Nucleus accumbens (tissue), 56 donors: ENCODE measurements at places on chromosomes 1 and 21.

DNA sequence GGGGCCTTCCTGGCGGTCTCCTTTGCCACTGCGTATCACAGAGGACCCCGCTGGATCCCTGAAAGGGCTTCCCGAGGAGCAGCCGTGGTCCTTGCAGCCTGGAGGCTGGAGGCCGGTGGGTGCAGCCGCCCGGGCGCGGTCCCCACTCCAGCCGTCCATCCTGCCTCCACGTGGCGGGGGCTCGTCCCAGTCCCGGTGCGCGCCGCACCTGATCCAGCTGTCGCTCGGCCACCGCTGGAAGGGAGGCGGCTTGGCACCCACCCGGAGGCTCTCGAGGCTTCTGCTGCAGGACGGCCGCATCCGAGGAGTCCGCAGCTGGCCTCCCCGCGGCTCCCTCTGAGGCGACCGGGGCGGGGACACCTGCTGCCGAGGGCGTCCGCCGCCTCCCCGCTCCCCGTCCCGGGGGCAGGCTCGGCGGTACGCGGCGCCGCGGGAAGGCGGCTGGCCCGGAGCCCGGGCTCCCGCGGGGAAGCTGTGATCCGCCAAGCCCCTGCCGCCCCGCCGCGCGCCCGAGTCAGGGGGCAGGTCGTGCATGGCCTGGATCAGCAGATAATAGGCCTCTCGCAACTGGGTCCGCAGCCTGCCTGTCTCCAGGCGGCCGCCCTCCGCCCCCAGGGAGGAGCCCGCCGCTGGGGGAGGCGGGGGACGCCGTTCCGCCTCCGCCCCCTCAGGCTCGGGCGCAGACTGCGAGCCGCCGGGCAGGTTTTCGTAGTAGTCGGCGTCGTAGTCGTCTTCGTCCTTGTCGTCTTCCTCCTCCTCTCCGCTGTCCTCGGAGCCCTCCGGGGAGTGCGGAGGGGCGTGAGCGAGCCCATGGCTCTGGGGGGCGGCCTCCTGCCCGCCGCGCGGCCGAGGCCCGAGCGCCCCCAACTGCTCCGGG is at the start of gene SYDE2:
SYDE2 (minus strand) TSS at position 554 of the 877 bp plus-strand sequence; CDS start at position 534, 20 bp downstream.
- no peak for DNase-seq

- no peak for DNase-seq
These were observed 17.7 kb upstream of the ADGRB2 start for GRCh38 chr1:31781756-31782371.

GRCh38 chr1:93681101-93681988 is at the start of gene BCAR3:
Gene BCAR3, minus strand, starts transcription at chr1:93681837. Its CDS starts 6,907 bp downstream, at chr1:93674930.
- no peak for DNase-seq

- DNase-seq: no peak
These were observed 118.7 kb downstream of the ZNF281 start for GRCh38 chr1:200291106-200291505.

DNA sequence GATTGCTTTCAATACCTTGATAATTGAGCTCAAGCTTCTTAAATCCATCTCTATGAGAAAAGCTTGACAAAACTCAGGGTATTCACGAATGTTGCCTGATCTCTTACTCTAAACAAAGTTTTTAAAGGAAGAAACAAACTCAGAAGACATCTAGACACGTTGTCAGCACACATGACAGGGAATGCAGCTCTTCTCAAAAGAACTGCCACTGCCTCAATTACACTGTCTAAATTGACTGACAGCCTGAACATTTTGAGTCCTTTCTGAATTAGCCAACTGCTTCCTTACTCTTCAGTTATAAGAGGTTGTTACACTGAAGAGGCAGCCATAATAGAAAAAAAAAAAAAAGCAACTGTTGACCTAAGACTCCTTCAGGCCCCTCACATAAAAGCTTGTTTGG is 1646.7 kb upstream of the B3GALT2 start:
- no peak for DNase-seq

- peak; percentile 84 for DNase-seq
These were observed 896 bp upstream of the DUSP10 start for GRCh38 chr1:221742555-221743415.

DNA sequence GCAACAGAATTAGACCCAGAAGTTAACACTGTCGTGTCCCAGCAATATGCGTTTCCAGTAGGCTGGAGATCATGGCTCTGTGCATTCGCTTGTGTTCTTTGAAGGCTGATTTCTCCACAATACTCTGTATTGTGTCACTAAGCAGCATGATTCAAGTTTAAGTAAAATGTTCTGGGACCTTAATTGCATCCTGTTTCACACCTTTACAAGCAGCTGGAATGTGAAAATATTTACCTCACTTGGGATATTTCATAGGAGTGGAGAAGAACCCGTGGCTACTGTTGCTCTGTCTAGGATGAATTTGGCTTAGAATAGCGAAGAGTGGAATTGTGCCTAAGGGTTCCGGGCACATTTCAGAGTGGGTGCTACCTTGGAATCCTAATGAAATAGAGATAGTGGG is 6.3 kb downstream of the PTGFRN start:
- no peak for DNase-seq

- DNase-seq: no peak
These were observed 2.0 kb downstream of the C1orf232 start for GRCh38 chr1:26166719-26167281.

DNA sequence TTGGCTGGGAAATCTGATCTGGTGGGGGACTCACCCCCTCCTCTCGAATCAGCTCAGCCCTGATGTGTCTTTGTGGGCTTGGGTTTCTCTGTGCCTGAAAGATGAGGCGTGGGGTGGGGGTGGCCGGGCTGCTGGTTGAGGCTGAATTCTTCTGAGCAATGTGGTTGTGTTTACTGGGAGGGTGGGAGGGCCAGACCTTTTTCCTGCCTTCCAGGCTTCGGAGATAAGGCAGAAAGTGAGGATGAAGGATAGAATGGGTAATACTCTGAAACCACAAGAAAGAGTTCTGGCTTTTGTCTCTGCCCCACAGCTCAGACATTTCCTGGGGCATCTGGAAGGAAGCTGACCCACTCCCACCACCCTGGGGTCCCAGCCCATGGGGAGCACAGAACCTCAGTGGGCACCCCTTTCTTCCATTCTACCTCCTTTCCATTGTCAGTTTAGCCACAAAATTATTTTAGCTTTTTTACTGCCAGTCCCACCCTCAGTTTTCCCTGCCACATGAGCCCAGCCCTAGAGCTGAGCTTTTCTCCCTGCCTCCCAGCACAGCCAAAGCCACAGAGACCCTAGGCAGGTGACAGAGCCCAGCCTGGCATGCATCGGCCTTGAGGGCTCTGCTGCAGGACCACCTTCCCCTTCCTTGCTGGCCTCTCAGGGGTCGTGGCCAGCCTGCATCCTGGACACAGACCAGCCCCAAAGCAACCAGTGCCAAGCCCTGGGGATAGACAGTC is 11.2 kb downstream of the ALX3 start:
- no peak for DNase-seq

- DNase-seq: no peak
These were observed 3.8 kb downstream of the EFNA3 start for GRCh38 chr1:155082301-155083051.

DNA sequence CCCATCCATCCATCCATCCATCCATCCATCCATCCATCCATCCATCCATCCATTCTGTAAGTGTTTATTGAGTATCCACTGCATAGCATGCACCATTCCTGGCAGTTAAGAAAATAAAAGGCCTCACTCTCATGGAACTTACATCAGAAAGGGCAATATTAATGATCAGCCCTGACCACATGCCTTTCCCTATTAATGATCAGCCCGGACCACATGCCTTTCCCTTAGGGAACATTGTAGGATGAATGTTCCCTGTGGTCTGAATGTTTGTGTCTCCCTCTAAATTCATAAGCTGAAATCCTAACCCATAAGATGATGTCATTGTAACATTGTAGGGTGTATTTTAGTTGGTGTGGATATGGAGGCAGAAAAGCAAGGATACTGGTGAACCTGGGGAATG is 365.8 kb downstream of the KIF26B start:
- DNase-seq: no peak

- DNase-seq: no peak
These were observed 500.6 kb downstream of the DISC1 start for GRCh38 chr1:232127190-232127589.

GRCh38 chr1:223077247-223077833 is 65.7 kb downstream of the TLR5 start:
- no peak for DNase-seq

- DNase-seq: no peak
These were observed 60.7 kb downstream of the FAAP20 start for GRCh38 chr1:2133879-2134215.

- DNase-seq: peak; percentile 30
These were observed 3.7 kb upstream of the PPM1J start for GRCh38 chr1:112718691-112719418.

- DNase-seq: no peak
These were observed 1.3 kb downstream of the TRIM67 start for GRCh38 chr1:231162970-231163829.

- peak; percentile 69 for DNase-seq
These were observed 102.7 kb downstream of the RNF220 start for GRCh38 chr1:44507490-44508396.

DNA sequence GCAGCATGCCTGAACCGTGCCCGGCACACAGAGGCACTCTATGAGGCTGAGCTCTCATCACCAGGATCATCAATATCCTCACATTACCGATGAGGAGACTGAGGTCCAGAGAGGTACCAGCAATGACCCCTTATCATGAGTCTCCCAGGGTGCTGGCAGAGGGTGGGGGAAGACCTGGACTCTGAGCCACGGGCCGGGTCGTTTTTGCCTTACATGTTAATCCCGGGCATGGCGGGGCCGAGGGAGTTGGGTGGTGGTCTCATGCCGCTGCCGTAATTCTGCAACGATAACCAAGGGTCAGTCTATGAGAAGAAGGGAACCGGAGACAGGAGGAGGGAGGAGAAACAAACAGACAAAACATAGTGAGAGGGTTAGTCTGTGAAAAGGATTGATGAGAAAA is 43.1 kb downstream of the MRPL37 start:
- DNase-seq: no peak

GRCh38 chr21:42066521-42066920 is 4.6 kb upstream of the UMODL1 start:
- DNase-seq: no peak

DNA sequence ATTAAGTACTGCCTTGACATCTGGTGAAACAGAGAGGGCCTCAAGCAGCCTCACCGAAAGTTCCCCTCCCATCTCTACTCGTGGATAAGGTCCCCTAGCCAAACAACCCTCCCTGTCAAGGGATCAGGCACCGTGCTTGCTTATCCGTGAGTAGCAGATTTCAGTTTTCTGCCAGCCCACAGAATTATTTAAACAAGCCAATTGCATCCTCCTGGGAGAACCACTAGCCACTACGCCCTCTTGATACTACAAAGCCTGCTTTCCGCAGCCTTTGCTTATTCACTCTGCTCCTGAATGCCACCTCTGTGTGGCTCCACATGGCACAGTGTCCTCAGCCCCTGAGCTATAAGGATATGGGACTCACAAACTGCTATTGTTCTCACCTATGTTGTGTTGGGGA is 5.9 kb upstream of the TFF2 start:
- no peak for DNase-seq

GRCh38 chr1:52041551-52042185 is 8.1 kb upstream of the KTI12 start:
- DNase-seq: no peak

DNA sequence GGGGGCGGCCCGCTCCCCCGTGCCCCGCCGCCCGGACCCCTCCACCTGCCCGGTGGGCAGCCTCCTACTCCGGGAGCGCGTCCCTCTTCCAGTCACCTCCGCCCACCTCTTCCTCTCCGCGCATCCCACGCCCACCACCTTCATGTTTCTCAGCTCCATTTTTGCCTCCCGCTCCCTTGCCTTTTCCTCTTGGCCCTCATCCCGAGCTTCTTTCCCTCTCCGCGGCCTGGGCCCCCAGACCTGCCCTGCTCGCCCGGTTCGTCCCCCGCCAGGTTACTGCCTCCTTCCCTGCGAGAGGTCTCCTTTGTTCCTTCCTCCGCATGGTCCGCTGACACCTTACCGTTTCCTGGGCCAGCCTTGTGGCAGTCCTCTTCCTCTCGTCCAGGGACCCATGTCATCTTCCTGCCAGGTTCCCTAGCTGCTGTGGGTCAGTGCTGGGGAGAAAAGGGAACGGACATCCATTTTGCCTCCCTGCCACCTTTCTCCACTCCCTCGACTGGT is 563 bp downstream of the QSOX1 start:
- no peak for DNase-seq

- DNase-seq: no peak
These were observed 34.6 kb upstream of the AKT3 start for GRCh38 chr1:243884603-243885002.

DNA sequence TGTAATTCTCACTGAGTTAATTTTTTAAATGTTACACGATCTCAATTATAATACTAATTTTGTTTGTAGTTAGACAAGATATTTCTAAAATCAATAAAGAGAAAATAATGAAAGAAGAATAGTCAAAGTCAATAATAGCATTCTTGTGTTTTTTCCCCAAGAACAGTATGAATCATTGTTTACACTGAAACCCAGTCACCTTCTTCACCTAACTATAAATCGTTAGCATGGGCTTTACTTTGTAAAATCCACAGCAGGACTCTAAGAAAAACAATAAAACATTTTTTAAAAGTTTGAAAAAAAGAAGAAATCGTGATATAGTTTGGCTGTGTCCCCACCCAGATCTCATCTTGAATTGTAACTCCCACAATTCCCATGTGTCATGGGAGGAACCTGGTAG is 234.6 kb upstream of the LYPLAL1 start:
- DNase-seq: no peak

- DNase-seq: no peak
These were observed 4.5 kb downstream of the TMEM125 start for GRCh38 chr1:43274125-43274803.

DNA sequence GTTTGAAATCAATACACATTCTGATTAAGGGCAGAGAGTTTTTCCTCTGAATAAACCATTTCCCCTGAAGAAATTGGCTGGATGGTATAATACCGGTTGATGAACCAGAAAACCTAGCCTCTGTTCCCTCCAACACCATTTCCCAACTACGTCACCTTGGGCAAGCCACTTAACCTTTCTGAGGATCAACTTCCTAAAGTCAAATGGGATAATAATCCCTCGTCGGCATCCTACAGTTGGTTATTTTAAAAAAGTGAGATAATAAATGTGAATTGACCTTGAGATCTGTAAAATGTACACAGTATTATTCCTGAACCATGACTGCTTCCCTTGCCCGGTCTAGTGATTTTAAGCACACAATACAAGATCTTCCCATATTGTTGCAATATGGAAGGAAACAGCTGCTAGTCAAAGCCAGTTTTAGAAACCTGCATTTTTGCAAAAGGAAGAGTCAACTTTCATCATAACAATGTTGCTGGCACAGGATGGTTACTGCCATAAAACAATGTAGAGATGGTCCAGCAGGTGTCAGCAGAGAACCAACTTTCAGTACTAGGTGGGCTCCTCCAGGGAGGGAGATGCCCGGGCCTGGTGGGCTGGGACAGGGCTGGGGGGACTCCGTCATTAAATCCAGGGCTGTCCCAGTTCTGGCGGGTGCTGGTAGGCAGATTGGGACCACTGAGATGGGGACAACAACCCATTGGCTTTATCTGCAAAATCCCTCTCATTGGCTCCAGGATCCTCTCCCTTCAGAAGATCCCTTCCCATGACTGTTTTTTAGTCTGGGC is 5.2 kb upstream of the HLX start:
- no peak for DNase-seq

DNA sequence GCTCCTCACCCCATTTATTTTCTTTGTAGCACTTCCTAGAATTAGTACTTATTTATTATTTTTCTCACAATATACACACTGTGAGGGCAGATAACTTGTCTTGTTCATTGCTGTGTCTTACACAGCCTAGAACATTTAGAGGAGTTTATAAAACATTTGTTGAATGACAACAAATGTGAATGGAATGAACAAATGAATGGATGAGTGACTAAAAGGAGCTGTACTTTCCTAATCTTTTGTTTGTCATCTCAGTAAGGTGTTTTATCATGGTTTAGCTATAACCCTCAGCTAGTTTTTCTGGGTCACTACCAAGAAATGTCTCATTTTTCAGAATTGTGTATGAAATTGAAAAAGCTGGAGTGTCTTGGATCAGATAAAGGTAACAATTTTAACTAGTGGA is 239.3 kb upstream of the KCNK2 start:
- DNase-seq: no peak
